ENCODE measurements at places on chromosomes 7 and 10.
A peak's percentile ranks its signal among the peaks of the same experiment; 100 is the strongest.

GRCh38 chr10:84097787-84098353 lies 41.4 kb upstream of the GHITM start:
- H3K36me3 ChIP-seq: no peaks in the 10 kb centered on the region
- H3K4me3 ChIP-seq: no peak overlapping the region
- no peaks in the 10 kb centered on the region for H3K27me3 ChIP-seq
- no peak for DNase-seq

GRCh38 chr7:3748389-3748788 lies 447.3 kb downstream of the SDK1 start:
- no peaks in the 10 kb centered on the region for H3K4me1 ChIP-seq
- H3K27me3 ChIP-seq: no peaks in the 10 kb centered on the region
- DNase-seq: no peak
- no peak overlapping the region for H3K27ac ChIP-seq
- H3K36me3 ChIP-seq: no peaks in the 10 kb centered on the region

GRCh38 chr7:5139998-5140397 lies 50.0 kb upstream of the WIPI2 start:
- H3K4me1 ChIP-seq: peaks cover 13% of the 10 kb centered on the region
- H3K27me3 ChIP-seq: no peaks in the 10 kb centered on the region
- no peaks in the 10 kb centered on the region for H3K36me3 ChIP-seq
- DNase-seq: no peak
- H3K4me3 ChIP-seq: no peak overlapping the region

- H3K27me3 ChIP-seq: no peaks in the 10 kb centered on the region
- DNase-seq: no peak
- no peaks in the 10 kb centered on the region for H3K36me3 ChIP-seq
- no peak overlapping the region for H3K4me3 ChIP-seq
- no peak overlapping the region for H3K27ac ChIP-seq
- no peaks in the 10 kb centered on the region for H3K4me1 ChIP-seq
Measured at GRCh38 chr10:45063591-45064231, 63.0 kb downstream of the ZNF22 start.

- no peaks in the 10 kb centered on the region for H3K27me3 ChIP-seq
- H3K36me3 ChIP-seq: no peaks in the 10 kb centered on the region
- H3K4me3 ChIP-seq: no peak overlapping the region
- no peak for DNase-seq
- H3K4me1 ChIP-seq: no peaks in the 10 kb centered on the region
- H3K27ac ChIP-seq: no peak overlapping the region
Measured at GRCh38 chr10:58642283-58642682, 129.6 kb downstream of the BICC1 start.

DNA sequence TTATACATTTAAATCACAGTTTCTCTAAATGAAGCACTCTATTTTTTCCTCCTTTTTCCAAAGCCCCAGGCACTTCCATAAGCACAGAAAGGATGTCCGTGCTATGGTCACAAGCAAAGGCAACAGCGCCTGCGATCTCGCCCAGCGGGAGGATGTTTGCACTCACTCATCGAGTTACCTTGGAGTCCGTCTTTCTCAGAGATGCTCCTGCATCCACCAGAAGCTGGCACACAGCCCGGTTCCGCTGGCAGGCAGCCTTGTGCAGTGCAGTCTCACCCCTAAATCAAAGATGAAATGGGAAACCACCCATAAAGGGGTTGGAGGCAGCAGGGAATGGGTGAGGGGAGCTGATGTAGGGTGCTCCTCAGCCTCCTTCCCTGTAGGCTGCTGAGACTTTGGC lies 51.9 kb upstream of the PTN start:
- no peak for DNase-seq
- H3K27ac ChIP-seq: no peak overlapping the region
- H3K36me3 ChIP-seq: no peaks in the 10 kb centered on the region
- no peaks in the 10 kb centered on the region for H3K27me3 ChIP-seq
- no peaks in the 10 kb centered on the region for H3K4me1 ChIP-seq

DNA sequence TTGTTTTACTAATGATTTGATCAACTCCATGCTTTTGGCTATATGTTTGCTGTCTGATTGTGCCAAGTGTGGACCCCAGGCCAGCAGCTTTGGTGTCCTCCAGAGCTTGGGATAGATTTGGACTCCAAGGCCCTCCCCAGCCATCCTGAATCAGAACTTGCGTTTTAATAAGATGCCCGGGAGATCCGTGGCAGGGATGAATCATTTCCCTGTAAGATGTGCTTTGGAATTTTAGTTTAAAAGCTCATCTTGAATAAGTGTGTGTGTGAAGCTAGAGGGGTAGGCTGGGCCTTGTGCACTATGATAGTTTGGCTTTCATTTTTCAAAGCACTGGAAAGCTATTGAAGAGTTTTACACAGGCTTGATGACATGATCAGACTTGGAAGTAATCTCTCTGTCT lies 66.2 kb upstream of the SDK1 start:
- H3K27me3 ChIP-seq: no peaks in the 10 kb centered on the region
- no peak overlapping the region for H3K4me3 ChIP-seq
- H3K4me1 ChIP-seq: no peaks in the 10 kb centered on the region
- no peaks in the 10 kb centered on the region for H3K36me3 ChIP-seq
- no peak overlapping the region for H3K27ac ChIP-seq
- no peak for DNase-seq

DNA sequence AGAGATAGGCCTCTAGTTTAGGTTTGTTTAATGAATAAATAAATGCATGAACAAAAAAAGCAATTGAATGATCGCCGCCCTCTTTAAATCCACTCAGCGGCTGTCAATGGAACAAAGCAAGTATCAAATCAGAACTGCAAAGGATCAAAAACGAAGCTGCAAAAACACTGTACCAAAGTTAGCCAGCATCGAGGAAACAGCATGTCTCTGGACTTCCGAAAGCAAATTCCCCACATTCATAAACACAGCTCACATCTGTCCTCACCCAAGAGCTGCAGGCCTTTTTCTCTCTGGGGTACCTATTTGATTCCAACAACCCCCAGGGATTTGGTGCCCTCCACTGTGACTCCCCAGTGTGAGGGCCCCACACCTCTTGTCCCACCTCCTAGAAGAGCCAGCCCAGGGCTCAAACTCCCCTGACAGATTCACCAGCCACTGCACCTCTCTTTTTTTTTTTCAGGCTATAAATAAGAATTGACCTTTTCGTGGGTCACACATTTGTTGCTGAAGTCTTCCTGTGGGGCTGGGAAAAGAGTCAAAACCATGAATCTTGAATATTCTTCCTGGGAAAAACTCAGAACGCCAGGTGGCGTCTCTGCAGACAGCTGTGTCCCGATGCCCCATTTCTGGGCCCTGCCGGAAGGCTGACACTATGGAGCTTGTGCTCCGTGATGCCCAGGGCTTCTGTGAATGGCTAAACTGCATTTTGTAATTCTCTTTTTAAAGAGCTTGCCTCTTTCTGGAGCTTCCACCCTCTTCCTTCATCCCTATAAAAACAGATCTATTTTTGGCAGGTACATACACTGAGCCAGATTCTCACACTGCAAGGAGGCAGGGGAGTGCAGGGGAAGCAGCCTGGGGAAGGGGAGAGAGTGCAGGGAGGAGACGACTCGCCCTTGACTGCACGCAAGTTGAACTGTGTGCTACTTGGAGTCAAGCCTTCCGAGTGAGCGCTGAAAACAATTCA lies 51.7 kb downstream of the HSPA12A start:
- H3K27ac ChIP-seq: no peak overlapping the region
- H3K4me3 ChIP-seq: no peak overlapping the region
- no peak for DNase-seq
- H3K4me1 ChIP-seq: no peaks in the 10 kb centered on the region

DNA sequence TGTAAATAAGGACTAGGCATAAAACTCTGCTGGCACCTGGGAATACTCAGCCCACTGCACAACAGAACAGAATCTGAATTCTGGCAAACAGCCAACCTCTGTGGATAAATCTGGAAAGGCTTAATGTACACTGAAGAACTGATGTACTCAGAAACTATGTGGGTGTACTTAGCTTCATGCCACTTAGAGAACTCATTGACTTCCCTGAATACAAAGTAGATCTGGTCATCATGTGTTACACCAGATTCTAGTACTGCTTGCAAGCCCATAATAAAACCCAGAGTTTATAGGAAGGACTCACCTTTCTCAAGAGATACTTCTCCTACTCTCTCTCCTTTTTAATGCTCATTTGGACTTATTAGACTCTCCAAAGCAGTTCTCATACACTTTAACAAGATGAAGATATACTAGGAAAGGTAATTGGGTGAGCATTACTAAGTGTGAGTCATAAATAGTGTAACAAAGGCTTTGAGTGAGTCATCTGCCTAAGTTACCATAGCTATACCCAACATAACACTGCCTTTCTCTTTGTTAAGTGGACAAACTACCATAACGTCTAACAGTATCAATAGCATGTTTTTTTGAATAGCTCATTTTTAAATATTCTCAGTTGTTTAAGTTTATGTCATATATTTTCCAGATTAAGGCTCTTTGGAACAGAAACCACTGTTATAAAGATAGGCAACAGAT lies 309.1 kb downstream of the MDFIC start:
- H3K4me3 ChIP-seq: no peak overlapping the region
- DNase-seq: no peak
- H3K36me3 ChIP-seq: no peaks in the 10 kb centered on the region

- H3K27me3 ChIP-seq: no peaks in the 10 kb centered on the region
- no peaks in the 10 kb centered on the region for H3K4me1 ChIP-seq
- DNase-seq: no peak
- no peak overlapping the region for H3K27ac ChIP-seq
- no peak overlapping the region for H3K4me3 ChIP-seq
Measured at GRCh38 chr10:47365431-47366180, 17.4 kb downstream of the RBP3 start.

DNA sequence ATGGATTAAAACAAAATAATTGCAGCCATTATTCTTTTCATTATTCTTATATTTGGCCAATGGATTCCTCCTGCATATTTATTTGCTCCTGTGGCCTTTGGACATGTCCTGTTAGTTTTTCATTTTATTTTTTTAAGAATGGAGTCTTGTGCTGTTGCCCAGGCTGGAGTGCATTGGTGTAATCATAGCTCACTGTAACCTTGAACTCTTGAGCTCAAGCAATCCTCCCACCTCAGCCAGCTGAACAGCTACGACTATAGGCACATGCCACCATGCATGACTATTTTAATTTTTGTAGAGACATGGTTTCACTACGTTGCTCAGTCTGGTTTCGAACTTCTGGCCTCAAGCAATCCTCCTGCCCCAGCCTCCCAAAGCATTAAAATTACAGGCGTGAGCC lies 42.7 kb upstream of the SRI start:
- H3K27me3 ChIP-seq: no peaks in the 10 kb centered on the region
- no peak overlapping the region for H3K27ac ChIP-seq
- DNase-seq: no peak
- no peaks in the 10 kb centered on the region for H3K4me1 ChIP-seq
- no peak overlapping the region for H3K4me3 ChIP-seq
- no peaks in the 10 kb centered on the region for H3K36me3 ChIP-seq

GRCh38 chr7:7895754-7896153 lies 72.8 kb upstream of the GLCCI1 start:
- no peaks in the 10 kb centered on the region for H3K36me3 ChIP-seq
- no peaks in the 10 kb centered on the region for H3K27me3 ChIP-seq
- no peaks in the 10 kb centered on the region for H3K4me1 ChIP-seq
- no peak overlapping the region for H3K4me3 ChIP-seq
- H3K27ac ChIP-seq: no peak overlapping the region
- no peak for DNase-seq

- no peak overlapping the region for H3K4me3 ChIP-seq
- DNase-seq: no peak
- H3K36me3 ChIP-seq: no peaks in the 10 kb centered on the region
- no peaks in the 10 kb centered on the region for H3K27me3 ChIP-seq
- no peak overlapping the region for H3K27ac ChIP-seq
- H3K4me1 ChIP-seq: no peaks in the 10 kb centered on the region
Measured at GRCh38 chr10:9230625-9231024, 1176.1 kb downstream of the GATA3 start.

- H3K4me3 ChIP-seq: no peak overlapping the region
- peaks cover 26% of the 10 kb centered on the region for H3K4me1 ChIP-seq
- no peak overlapping the region for H3K27ac ChIP-seq
- no peak for DNase-seq
- no peaks in the 10 kb centered on the region for H3K36me3 ChIP-seq
- peaks cover 43% of the 10 kb centered on the region for H3K27me3 ChIP-seq
Measured at GRCh38 chr10:86365346-86366032, 1.1 kb downstream of the GRID1 start.

- no peak overlapping the region for H3K27ac ChIP-seq
- H3K4me1 ChIP-seq: no peaks in the 10 kb centered on the region
- H3K36me3 ChIP-seq: no peaks in the 10 kb centered on the region
- H3K27me3 ChIP-seq: no peaks in the 10 kb centered on the region
- DNase-seq: no peak
Measured at GRCh38 chr7:80298201-80298600, 163.6 kb downstream of the GNAI1 start.

DNA sequence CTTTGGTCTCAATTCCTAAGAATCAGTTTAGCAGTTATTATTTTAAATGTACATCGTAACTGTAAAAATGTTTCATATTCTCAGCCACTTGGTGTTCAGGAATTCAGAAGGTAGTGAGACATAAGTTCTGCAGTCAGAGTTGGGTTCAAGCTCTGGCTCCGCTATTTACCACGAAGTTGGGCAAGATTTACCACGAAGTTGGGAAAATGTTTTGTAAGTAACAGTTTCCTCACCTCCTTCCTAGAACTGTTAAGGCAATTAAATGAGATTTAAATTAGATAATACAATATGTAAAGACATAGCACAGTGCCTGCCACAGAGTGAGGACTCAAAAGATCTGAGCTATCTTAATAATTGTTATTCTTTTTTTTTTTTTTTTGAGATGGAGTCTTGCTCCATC lies 16.3 kb upstream of the ABLIM1 start:
- no peak for DNase-seq
- H3K4me1 ChIP-seq: no peaks in the 10 kb centered on the region
- H3K27ac ChIP-seq: no peak overlapping the region
- H3K36me3 ChIP-seq: no peaks in the 10 kb centered on the region
- H3K27me3 ChIP-seq: no peaks in the 10 kb centered on the region

- H3K36me3 ChIP-seq: peaks cover 6% of the 10 kb centered on the region
- H3K4me3 ChIP-seq: peak overlapping the region; percentile 93
- H3K27ac ChIP-seq: peak overlapping the region; percentile 84
- H3K27me3 ChIP-seq: no peaks in the 10 kb centered on the region
- DNase-seq: peak; percentile 55
Measured at GRCh38 chr10:100998991-100999741, 442 bp upstream of the LZTS2 start.

- H3K4me3 ChIP-seq: no peak overlapping the region
- H3K27me3 ChIP-seq: no peaks in the 10 kb centered on the region
- no peaks in the 10 kb centered on the region for H3K36me3 ChIP-seq
- H3K4me1 ChIP-seq: no peaks in the 10 kb centered on the region
- no peak overlapping the region for H3K27ac ChIP-seq
Measured at GRCh38 chr7:71988201-71988600, 423.9 kb downstream of the CALN1 start.

- H3K27me3 ChIP-seq: no peaks in the 10 kb centered on the region
- DNase-seq: no peak
- H3K4me3 ChIP-seq: no peak overlapping the region
Measured at GRCh38 chr10:126375926-126376554, 12.2 kb downstream of the ADAM12 start.

DNA sequence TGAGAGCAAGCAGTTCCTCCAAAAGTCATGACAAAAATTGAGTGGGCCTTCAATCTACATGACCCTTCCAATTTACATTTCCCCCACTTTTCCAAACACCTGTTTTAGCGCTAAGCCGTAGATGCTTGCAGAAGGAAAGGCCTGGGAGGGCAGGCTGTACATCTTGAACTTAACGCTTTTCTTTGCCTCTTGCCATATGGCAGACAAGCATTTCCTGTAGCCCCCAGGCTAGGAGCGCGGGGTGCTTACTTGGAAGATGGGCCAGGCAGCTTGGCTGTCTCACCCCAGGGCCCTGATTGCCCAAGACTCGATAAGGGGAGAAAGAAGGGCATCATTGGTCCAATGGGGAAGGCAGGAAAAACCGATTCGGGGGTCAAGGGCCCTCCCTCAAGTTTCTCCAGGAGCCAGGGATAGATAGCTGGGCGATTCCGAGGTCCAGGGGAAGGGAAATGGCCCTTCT lies 1.8 kb downstream of the HOXA10 start:
- no peak for DNase-seq
- H3K4me3 ChIP-seq: peak overlapping the region; percentile 40
- H3K27me3 ChIP-seq: peaks cover 89% of the 10 kb centered on the region
